Stimulated activated naive CD8-positive, alpha-beta T cell treated with anti-CD3 and anti-CD28 coated beads, Interleukin-15, amount 100 ng/mL, for 72 hours (primary cell): ENCODE measurements at places on chromosomes 2 and 18.

DNA sequence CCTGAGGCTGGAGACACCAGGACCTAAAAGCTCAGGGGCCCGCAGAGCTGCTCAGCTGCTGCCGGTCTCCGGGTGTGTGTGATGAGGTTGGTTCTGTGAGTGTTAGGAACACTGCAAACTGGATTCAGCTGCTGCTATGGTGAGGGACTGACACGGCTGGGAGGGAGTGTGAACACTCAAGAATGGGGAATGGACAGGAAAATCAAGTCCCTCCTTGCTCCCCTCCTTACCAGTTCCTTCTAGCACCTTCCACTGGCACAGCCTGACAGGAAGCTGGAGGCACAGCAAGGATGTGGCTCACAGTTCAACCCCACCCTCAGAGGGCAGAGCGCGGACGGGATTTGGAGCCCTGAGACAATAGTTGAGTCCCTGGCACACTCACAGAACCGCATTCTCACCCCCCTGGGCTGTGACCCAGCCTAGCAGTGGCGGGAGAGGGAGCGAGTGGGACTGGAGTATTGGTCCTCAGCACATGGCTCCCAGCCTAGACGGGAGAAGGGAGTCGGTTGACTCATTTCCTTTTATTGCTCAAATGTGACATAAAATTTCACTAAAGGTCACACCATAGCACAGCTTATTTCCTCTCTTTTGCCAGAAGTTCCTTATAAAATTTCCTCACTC is 42.5 kb downstream of the LRRC30 start:
- no peak for DNase-seq

GRCh38 chr2:197675246-197675645 is at the start of gene RFTN2:
RFTN2 (minus strand) TSS chr2:197675587; CDS start chr2:197675458, 129 bp downstream.
- DNase-seq, result no peak

- no peak for DNase-seq
Observed at GRCh38 chr2:94861308-94862152, 9.7 kb upstream of the TEKT4 start.

- no peak for DNase-seq
Observed at GRCh38 chr2:104862058-104862941, 8.4 kb downstream of the POU3F3 start.

- no peak for DNase-seq
Observed at GRCh38 chr2:240377366-240377765, 58.1 kb upstream of the GPC1 start.

DNA sequence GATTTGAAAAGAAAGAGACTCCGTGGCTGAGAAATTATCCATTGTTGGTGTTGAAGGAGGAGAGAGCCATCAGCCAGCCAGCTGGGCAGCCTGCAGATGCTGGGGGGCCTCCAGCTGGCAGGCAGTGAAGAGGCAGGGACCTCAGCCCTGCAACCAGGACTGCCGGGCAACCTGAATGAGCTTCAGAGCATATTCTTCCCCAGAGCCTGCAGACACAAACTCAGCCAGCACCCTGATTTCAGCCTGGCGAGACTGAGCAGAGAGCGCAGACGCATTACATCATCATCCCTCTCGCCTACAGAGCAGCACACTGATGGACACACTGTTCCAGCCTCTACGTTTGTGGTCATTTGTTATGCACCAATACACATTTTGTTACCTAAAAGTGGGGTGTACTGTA is 150.7 kb upstream of the RAB6C start:
- DNase-seq, result no peak

GRCh38 chr2:24558781-24559472 is 67.9 kb downstream of the NCOA1 start:
- DNase-seq, result no peak
